ENCODE measurements at places on chromosomes 1 and 21. TPM values are rescaled to one million over a fixed set of nuclear protein-coding genes. Genes with fewer than 3 reads are reported as not detected.

CCDC17 gene
- 3.1 TPM for total RNA-seq

RIMS3 gene
- total RNA-seq: 2.5 TPM

MNDA gene
- 2.3 TPM for total RNA-seq

CAMK1G gene
- 0.19 TPM for total RNA-seq

ANXA9 gene
- total RNA-seq: 1.2 TPM

GRCh38 chr1:90834354-90834885, 117.3 kb upstream of the BARHL2 start:
- DNase-seq: no peak

DNA sequence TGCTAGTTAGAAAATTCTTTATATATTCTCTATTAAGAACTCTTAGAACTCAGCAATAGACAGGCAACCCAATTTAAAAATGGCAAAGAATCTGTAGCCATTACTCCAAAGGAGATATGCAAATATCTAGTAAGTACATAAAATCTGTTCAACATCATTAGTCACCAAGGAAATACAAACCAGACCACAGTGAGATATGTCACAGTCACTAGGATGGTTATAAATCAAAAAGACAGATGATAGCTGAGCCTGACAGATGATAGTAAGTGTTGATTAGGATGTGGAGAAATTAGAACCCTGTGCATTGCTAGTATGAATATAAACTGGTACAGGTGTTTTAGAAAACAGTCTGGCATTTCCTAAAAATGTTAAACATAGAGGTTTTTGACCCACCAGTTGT, 26.6 kb downstream of the SRSF11 start:
- no peak for DNase-seq

DNA sequence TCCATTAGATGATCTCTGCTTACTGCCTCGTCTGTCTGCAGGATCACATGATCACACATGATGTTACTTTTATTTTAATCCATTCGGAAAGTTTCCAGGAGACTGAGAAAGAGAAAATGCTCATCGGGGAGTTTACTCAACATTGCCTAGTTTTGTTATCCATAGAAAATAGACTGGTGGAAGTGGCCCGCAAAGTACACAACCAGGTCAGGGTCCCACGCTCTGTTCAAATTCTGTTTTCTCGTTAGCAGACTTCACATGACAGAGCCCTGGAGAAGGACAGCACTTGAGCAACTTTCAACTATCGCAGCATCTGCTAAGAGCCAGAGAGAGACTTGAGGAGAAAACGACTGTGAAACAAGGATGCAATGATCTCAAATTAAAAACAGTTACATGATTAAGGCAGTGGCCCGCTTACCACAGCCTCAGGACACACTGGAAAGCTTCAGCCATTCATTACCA, 44.2 kb downstream of the ADAMTS1 start:
- no peak for DNase-seq

- DNase-seq: no peak
Measured at GRCh38 chr1:3491291-3492246, 37.1 kb downstream of the ARHGEF16 start.

DNA sequence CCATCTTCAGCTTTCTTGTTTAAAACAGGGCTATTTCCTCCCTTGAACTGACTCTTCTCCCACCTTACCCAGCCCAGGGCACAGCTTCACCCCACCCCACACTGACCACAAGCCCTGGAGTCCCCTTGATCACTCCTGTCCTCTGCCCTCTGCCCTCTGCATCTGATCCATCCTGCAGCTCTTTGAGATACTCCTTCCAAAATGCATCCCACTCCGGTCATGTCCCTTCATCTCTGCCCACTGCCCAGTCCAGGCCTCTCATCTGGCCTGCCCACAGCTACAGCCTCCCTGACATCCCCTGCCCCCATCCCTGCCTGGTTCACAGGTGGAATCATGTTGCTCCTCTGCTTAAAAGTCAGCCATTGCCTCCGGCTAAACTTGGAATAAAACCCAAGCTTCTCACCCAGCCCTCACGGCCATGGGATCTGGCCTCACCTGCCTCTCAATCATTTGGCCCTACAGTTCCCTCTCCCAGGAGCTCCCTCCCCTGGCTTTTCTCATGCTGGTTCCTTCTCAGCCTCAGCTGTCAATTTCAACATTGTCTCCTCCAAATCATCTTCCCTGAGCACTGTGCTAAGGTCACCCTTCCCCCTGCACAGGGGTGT, 202.0 kb downstream of the MATN1 start:
- no peak for DNase-seq

GRCh38 chr21:14358775-14359174, 24.2 kb downstream of the HSPA13 start:
- no peak for DNase-seq

All from esophagus squamous epithelium (tissue), 5 donors.